Naive thymus-derived CD8-positive, alpha-beta T cell (primary cell): ENCODE measurements at places on chromosomes 13 and 19.
A peak's percentile ranks its signal among the peaks of the same experiment; 100 is the strongest.

DNA sequence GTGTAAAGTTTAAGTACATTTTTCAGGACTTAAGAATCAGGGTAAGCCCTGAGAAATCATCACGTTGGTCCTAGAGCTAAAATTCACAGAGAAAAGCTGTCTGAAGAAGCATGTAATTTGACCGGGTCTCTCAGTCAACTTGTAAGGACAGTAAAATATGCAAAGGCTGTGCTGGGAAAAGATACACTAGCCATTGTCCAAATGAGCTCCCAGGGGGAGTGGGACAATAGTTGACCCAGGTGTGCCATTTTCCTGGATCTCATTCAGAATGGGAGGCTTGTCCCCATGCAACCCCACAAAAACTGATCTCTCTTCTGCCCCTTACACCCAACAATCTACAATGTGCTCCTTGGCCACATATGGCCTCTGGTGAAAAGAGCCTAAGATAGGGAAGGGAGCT is 437.9 kb downstream of the KLF12 start:
- H3K36me3 ChIP-seq: peaks cover 71% of the 10 kb centered on the region
- peaks cover 16% of the 10 kb centered on the region for H3K4me1 ChIP-seq
- H3K4me3 ChIP-seq: no peak overlapping the region
- DNase-seq: no peak

GRCh38 chr19:517721-518597 is 10.7 kb downstream of the TPGS1 start:
- H3K27ac ChIP-seq: no peak overlapping the region
- no peak for DNase-seq
- H3K36me3 ChIP-seq: peaks cover 2% of the 10 kb centered on the region
- no peak overlapping the region for H3K4me3 ChIP-seq
- no peaks in the 10 kb centered on the region for H3K27me3 ChIP-seq

DNA sequence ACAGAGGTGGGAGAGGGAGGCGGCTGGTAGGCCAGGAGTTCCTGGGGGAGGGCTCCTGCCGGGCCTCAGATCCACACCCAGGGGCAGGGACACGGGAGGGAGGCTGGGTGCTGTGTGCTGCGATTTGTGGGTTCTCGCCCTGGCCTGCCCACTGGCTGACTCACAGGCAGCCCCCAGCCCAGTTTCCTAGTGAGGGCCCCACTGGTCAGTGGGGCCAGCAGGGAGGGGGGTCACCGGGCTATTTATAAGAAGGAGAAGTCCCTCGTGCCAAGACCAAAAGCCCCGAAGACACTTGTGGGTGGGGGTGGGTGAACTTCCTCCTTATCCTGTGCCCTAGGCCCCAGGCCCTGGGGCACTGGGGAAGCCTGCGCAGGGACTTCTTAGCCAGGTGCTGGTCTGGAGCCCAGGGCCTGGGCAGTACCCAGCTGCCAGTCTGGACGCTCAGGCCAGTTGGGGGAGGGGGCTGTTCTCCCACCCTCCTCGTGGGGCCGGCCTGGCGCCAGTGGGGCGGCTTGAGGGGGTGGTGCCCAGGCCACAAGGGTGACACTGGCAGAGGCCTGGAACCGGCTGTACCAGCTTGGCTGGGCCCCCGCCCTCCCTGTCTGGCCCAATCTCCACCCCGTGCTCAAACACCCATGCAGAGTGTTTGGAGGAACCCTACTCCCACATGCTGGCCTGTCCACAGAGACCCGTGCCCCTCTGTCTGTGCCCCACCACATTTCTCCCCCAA is 5.0 kb upstream of the JUNB start:
- H3K27ac ChIP-seq: peak overlapping the region; percentile 98
- no peak for DNase-seq

DNA sequence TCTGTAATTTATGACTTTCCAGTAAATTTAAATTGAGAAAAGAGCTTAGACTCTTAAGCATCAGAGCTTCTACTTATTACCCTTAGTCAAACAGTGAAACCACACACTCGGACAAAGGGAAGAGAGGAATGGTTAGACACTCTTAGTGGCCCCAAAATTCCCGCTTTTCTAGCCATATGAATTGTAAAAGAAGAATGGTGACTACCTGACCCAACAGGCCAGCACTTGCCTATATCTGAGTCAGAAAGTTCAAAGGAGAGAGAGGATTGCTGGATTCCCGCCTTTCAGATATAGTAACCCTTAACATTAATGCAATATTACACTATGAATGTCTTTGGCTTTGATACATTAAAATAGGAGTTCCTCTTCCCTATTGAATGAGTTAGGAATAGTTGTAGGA is 317.3 kb downstream of the PCDH17 start:
- no peaks in the 10 kb centered on the region for H3K36me3 ChIP-seq
- no peak overlapping the region for H3K27ac ChIP-seq
- no peak overlapping the region for H3K4me3 ChIP-seq
- H3K4me1 ChIP-seq: no peaks in the 10 kb centered on the region
- H3K27me3 ChIP-seq: no peaks in the 10 kb centered on the region
- DNase-seq: no peak

DNA sequence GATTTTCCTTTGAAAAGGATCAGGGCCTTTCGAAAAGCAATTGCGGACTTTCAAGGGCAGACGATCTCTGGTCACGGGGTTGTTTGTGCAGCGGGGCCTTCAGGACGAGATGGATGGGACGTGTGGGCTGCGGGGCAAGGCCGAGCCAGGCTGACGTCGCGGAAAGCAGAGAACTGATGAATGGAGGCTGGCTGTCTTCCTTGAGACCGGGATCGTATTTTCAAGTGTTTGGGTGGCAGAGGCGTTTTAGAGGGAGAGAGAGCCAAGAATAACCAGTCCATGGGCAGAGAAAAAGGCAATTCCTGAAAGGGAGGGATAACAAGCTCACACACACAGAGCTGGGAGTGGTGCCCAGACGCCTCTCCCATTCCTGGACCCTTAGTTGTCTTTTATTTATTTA is 138.9 kb upstream of the USP29 start:
- no peaks in the 10 kb centered on the region for H3K4me1 ChIP-seq
- H3K27me3 ChIP-seq: no peaks in the 10 kb centered on the region
- H3K4me3 ChIP-seq: no peak overlapping the region
- H3K27ac ChIP-seq: no peak overlapping the region

- no peaks in the 10 kb centered on the region for H3K36me3 ChIP-seq
- peaks cover 2% of the 10 kb centered on the region for H3K4me1 ChIP-seq
- peaks cover 6% of the 10 kb centered on the region for H3K27me3 ChIP-seq
- no peak overlapping the region for H3K4me3 ChIP-seq
- no peak for DNase-seq
These were observed 637.8 kb upstream of the KLF12 start for GRCh38 chr13:74771964-74772363.

GRCh38 chr13:75666646-75667351 is 30.7 kb downstream of the LMO7 start:
- no peak overlapping the region for H3K27ac ChIP-seq
- no peak overlapping the region for H3K4me3 ChIP-seq
- DNase-seq: no peak
- no peaks in the 10 kb centered on the region for H3K27me3 ChIP-seq
- H3K4me1 ChIP-seq: no peaks in the 10 kb centered on the region

- no peak for DNase-seq
- no peak overlapping the region for H3K27ac ChIP-seq
- peaks cover 6% of the 10 kb centered on the region for H3K36me3 ChIP-seq
- H3K27me3 ChIP-seq: no peaks in the 10 kb centered on the region
These were observed 37.4 kb downstream of the COG6 start for GRCh38 chr13:39692660-39693438.

DNA sequence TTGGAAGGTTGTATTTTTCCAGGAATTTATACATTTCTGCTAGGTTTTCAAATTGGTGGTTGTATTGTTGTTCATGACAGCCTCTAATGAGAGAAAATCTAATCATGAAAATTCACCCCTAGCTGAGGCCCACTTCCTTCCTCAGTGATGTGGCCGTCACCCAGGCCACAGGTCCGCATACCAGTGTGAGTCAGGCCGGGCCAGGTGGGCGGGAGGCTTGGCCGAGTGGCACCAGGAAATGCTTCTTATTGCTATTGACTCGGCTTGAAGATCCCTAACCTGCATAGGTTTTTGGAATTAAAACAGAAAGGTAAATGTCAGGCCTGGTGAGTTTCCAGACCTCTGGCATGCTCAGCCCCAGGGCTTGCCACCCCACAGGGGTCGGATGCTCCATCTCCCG is 88.7 kb downstream of the SCGB2B2 start:
- H3K4me3 ChIP-seq: no peak overlapping the region
- no peak for DNase-seq
- H3K27ac ChIP-seq: no peak overlapping the region

GRCh38 chr19:13299838-13300237 is 149.6 kb downstream of the IER2 start:
- no peak overlapping the region for H3K4me3 ChIP-seq
- peaks cover 34% of the 10 kb centered on the region for H3K27me3 ChIP-seq

- H3K4me1 ChIP-seq: peaks cover 94% of the 10 kb centered on the region
- H3K36me3 ChIP-seq: peaks cover 3% of the 10 kb centered on the region
- H3K27me3 ChIP-seq: no peaks in the 10 kb centered on the region
- H3K4me3 ChIP-seq: peak overlapping the region; percentile 88
- DNase-seq: no peak
- H3K27ac ChIP-seq: no peak overlapping the region
These were observed 6.9 kb downstream of the UBAC2 start for GRCh38 chr13:99207511-99207910.

GRCh38 chr19:1069009-1069779 is 2.2 kb downstream of the ARHGAP45 start:
- no peaks in the 10 kb centered on the region for H3K27me3 ChIP-seq
- peaks cover 60% of the 10 kb centered on the region for H3K4me1 ChIP-seq
- peak; percentile 77 for DNase-seq
- H3K4me3 ChIP-seq: peak overlapping the region; percentile 93
- H3K27ac ChIP-seq: peak overlapping the region; percentile 84

DNA sequence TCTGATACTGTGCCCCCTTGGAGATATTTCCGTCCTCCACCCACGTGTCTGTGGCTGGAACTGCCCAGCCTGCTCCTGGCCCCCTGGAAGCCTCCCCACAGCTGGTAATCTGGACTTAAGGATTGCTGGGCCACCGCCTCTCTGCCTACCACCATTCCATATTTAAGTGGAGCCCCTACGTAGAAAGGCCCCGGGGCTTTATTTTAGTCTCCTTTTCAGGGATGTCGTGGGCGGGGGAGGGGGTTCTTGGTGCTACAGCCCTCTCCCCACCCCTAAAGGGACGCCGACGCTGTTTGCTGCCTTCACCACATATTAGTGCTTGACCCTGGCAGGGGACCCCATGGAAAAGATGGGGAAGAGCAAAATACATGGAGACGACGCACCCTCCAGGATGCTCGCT is 2.7 kb upstream of the NOP53 start:
- peaks cover 2% of the 10 kb centered on the region for H3K36me3 ChIP-seq
- H3K27ac ChIP-seq: peak overlapping the region; percentile 88
- H3K27me3 ChIP-seq: no peaks in the 10 kb centered on the region
- H3K4me3 ChIP-seq: peak overlapping the region; percentile 98

- peaks cover 3% of the 10 kb centered on the region for H3K4me1 ChIP-seq
- no peak overlapping the region for H3K27ac ChIP-seq
- no peak overlapping the region for H3K4me3 ChIP-seq
- H3K36me3 ChIP-seq: peaks cover 48% of the 10 kb centered on the region
- H3K27me3 ChIP-seq: no peaks in the 10 kb centered on the region
These were observed 9.9 kb upstream of the MEX3D start for GRCh38 chr19:1577929-1578618.

DNA sequence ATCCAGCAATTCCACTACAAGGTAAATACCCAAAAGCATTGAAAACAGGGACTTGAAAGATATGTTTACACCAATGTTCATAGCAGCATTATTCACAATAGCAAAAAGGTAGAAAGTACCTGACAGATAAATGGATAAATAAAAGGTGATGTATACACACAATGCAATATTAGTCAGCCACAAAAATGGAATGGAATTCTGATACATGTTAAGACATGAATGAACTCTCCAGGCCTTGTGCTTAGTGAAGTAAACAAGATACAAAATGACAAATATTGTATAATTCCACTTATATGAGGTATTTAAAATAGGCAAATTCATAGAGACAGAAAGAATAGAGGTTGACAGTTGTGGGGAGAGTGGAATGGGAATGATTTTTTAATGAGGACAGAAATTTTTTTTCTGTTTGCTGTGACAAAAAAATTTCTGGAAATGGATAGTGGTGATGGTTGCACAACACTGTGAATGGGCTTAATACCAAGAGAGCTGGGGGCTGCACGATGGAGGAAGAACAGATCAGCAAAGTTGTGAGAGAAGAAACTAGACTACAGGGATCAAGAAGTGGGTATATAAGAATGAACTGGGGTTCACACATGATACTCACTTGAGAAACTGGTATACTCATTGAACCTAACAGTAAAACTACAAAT is 137.2 kb downstream of the MZT1 start:
- DNase-seq: no peak
- no peak overlapping the region for H3K27ac ChIP-seq
- H3K4me3 ChIP-seq: no peak overlapping the region
- H3K27me3 ChIP-seq: peaks cover 2% of the 10 kb centered on the region
- H3K36me3 ChIP-seq: no peaks in the 10 kb centered on the region
- H3K4me1 ChIP-seq: no peaks in the 10 kb centered on the region

GRCh38 chr13:76762721-76763120 is 123.5 kb downstream of the KCTD12 start:
- H3K4me3 ChIP-seq: no peak overlapping the region
- DNase-seq: no peak

DNA sequence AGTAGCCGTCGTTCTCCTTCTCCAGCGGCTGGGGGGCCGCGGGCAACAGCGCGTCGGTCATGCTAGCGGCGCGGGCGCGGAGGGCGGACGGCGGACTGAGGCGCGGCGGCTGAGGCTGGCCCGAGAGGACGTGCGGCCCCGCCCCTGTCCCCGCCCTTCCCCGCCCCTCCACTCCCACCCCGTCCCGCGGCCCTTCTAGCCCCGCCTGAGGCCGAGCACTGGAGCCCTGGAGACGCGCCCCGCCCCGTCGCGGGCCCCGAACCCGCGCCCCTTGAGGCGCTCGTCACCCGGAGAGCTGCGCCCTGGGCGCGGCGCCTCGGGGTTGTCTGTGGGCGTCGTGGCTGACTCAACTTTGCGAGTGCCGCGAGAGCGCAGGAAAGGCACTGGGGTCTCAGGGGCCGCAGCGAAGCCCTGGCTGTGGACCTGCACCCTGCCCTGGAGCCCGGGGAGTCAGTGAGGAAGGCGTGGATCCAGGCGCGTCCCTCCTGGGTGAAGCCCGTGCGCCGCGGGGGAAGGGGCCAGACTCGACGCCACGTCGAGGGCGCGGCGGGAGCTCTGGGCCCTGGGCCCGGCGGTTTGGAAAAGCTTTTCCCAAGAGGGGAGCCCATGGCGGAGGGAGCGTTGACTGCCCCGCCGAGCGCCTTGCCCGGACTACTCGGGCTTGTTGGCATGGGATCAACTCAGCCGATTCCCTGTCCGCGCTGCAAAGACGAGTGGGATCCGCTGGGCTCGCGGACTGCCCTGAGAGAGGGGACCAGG is at the start of gene RHPN2:
Gene RHPN2, minus strand, starts transcription at position 97 of the 759 bp plus-strand sequence. Its CDS starts 36 bp downstream, at position 61.
- peak within 1 kb of the TSS; percentile 81 for H3K4me3 ChIP-seq
- H3K36me3 ChIP-seq: no peaks in the 10 kb centered on the region
- peak within 1 kb of the TSS; percentile 24 for H3K27ac ChIP-seq
- peaks cover 8% of the 10 kb centered on the region for H3K27me3 ChIP-seq
- H3K4me1 ChIP-seq: peaks cover 10% of the 10 kb centered on the region
- DNase-seq: no peak

GRCh38 chr19:13082192-13083007 is 20.3 kb downstream of the LYL1 start:
- H3K4me1 ChIP-seq: peaks cover 5% of the 10 kb centered on the region
- H3K27ac ChIP-seq: no peak overlapping the region
- no peak for DNase-seq
- no peak overlapping the region for H3K4me3 ChIP-seq
